GDM1 (cell line): ENCODE measurements at places on chromosomes 16 and 17.

GRCh38 chr16:57534337-57534880, 2.0 kb downstream of the CCDC102A start:
- no peak for DNase-seq

DNA sequence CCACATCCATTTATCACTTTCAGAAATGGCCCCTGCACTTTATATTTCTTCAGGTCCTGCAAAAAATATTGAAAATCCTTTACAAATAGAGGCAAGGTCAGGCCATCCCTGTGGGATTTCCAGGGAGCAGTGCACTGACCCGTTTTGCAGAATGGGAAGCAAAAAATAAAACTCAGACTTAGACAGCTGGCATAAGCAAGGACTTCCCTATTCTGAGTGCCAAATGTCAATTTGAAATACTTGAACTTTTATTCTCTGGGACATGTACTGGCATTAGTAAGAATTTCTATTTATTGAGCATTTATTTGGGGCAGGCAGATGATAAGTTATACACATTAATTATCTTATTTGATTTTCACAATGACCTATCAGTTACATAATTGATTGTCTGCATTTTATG, 32.4 kb downstream of the PRKCB start:
- DNase-seq = no peak

- no peak for DNase-seq
These were observed 50.8 kb upstream of the ENDOV start for GRCh38 chr17:80364091-80364691.

GRCh38 chr17:75146592-75146991, 7.7 kb downstream of the JPT1 start:
- DNase-seq = no peak
